ENCODE measurements at places on chromosomes 2 and 18.

DNA sequence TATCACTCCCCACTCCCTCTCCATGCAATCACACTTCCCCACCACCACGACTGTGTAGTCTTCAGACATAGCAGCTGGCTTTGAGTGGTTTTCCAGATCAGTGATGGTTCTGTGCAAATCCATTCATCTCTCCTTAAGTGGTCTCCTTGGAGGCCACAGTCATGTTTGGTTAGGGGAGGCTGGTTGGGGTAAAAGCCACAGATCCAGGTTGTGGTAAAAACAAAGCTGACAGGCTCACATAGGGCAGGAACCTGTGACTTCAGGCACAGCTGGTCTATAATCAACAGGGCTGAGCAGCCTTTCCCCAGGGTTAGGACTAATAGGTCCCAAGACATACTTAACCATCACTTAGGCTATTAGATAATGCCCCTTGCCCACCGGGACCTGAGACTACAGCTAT lies 46.2 kb upstream of the FZD7 start:
- DNase-seq = no peak

DNA sequence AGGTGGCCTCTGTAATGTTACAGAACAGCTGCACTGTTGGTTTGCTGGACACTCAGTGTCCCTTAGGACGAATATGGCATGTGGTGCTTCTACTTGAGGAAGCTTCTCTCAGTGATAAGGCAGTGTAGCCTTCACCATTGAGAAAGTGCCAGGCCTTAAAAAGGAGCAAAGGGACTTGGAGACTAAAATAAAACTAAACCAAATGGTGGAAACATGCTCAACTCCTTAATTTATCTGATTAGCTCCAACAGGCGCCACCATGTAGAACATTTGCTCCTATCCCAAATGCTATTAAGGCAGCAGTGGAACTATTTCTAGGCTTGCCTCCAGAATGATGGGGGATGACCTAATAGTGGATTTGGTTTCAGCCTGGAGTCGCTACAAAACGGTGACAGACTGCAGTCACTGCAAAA lies 77.5 kb upstream of the MYL1 start:
- DNase-seq = no peak

DNA sequence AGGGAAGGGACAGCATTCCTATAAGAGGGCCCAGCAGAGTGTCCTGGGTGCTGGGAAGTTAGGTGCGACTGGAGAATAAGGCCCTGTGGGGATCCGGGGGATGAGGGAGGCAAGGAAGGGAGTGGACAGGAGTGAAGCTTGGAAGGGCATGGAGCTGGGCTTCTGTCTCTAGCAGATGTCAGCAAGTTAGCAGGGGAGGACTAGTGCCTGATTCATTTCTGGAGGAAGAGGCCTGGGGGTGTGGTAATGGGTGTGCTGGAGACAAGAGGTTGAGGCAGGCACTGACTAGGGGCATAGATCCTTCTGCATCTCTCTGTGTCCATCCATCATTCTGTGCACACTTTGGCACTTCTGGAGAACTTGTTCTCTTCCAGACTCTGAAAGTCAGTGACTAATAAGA lies 134.7 kb downstream of the ACOXL start:
- DNase-seq = no peak

- no peak for DNase-seq
These were observed 14.5 kb downstream of the IL1R2 start for GRCh38 chr2:102005989-102006885.

DNA sequence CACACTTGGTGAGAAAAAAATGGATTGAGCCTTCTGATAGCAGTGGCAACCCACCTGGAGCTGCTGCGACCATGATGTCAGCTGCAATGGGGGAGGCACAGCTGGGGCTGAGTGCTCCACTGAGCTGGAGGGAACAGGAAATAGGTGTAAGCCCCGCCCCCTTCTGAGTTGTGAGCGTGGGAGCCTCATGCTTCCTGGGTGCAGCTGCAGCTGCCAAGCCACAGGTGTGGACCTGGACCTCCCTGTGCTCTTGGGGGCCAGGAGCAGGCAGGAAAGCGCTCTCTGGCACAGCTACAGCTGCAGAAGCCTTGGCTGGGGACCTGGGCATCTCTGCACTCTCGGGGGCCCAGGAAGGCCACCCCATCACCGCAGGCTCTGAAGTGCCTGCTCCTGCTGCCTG lies 970.6 kb downstream of the DCDC2C start:
- DNase-seq = no peak

GRCh38 chr2:234858145-234858544 lies 93.7 kb upstream of the SH3BP4 start:
- DNase-seq = no peak

- DNase-seq = no peak
These were observed 480.4 kb upstream of the TRIB2 start for GRCh38 chr2:12236136-12236844.

- no peak for DNase-seq
These were observed 54.1 kb upstream of the ODC1 start for GRCh38 chr2:10501980-10502802.

DNA sequence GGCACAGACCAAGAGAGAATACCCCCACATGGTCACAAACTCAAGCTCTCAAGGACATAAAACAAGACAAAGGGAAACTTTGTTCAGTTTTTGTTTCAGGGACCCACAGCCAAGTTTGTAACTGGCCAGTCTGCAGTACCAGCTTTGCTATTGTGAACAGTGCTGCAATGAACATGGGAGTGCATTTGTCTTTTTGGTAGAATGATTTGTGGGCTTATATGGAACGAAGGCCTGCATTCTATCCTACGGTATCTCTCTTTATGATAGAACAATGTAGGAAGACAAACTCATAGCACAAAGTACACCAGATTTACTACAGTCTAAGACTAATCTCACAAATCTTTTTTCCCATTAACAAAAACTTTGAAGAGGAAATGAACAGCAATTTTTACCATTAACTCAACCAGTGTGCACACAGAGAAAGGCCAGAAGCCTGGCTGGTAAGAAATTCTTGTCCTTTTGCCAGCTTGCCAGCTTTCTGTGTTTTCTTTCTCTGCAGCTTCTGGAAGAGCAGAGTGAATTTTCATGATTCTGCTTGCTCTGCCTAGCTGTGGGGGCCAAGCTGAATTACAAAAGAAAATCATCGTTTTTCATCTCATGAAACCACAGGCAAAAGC lies 37.1 kb upstream of the FEZ2 start:
- DNase-seq = no peak

- DNase-seq = no peak
These were observed 1.6 kb upstream of the TMBIM1 start for GRCh38 chr2:218293715-218294429.

GRCh38 chr2:171317492-171318125 lies 116.2 kb downstream of the METTL8 start:
- DNase-seq = no peak

GRCh38 chr2:30865892-30866681 lies 58.8 kb upstream of the CAPN13 start:
- DNase-seq = no peak

DNA sequence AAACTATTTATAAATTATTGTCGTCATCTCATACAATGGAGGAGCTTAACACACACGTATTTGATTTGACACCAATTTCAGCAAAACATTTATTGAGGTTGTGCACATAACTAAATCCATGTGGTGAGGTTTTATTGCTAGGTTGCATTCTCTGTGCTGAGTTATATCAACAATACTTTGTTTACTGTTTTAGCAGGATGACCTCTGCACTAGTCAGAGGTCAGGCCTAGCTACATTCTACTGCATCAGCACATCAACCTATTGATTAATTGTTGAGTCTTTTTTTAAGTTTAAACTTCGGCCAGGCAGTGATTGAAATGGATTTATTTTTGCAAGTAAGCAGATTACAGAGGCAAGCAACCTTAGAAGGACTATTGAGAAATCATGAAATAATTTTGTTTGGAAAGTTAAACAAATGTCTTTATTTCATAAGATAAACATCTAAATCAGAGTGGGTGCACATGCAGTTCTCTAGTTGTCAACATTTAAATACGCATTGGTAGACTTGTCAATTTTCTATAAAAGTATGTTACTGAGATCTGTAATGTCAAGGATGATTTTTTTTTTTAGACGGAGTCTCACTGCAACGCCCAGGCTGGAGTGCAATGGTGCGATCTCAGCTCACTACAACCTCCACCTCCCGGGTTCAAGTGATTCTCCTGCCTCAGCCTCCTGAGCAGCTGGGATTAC lies 75.2 kb upstream of the CD28 start:
- DNase-seq = no peak

DNA sequence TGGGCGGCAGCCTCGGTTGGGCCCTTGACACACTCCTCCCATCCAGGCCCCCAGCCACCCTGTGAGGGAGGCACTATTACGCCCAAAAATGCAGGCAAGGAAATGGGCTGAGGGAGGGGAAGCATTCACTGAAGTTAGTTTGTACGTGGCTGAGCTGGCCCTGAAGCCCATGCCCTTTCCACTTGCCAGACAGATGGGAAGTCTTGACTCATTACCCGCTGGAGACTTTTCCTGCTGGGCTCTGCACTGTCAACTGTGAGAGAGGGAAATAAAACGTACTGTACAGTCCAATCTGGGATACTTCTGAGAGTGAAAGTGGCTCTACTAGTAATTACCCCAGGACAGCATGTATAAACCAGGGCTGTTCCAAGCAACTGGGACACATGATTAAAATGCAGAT lies 125.9 kb downstream of the MSH2 start:
- DNase-seq = no peak

- no peak for DNase-seq
These were observed 407.6 kb downstream of the TGIF1 start for GRCh38 chr18:3857544-3857943.

- DNase-seq = no peak
These were observed 67.9 kb downstream of the DGKD start for GRCh38 chr2:233422050-233422639.

- no peak for DNase-seq
These were observed 219.3 kb downstream of the AGAP1 start for GRCh38 chr2:235713189-235713588.

GRCh38 chr2:118279005-118279404 lies 190.7 kb downstream of the INSIG2 start:
- no peak for DNase-seq

DNA sequence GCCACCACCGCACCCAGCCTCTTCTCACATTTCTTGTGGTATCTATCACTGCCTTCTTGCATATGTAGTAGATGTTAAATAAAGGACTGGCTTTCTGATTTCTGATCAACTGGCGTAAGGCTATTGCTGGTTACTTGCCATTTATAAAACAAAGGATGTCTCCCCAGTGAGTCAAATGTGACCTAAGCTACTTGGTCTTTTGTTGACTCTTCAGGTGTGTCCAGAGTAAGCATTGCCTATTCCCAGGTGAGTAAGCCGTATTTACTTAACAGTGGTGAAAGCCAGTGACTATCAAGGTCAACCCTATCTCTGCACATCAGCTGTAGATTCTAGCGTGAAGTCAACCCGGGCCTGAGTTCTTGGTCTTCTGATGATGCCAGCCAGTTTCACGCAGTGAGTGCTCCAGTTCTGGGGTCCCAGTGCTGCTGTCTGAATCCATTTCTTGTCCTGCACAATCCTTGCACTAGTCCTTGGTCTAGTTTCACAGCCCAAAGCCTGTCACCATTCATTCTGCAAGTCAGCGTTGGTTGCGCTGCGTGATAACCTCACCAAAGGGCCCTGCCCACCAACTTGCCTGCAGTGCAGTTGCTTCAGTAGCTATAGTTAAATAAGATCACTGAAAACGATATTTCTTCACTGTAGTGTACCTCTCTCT lies 120.2 kb downstream of the GBX2 start:
- no peak for DNase-seq

DNA sequence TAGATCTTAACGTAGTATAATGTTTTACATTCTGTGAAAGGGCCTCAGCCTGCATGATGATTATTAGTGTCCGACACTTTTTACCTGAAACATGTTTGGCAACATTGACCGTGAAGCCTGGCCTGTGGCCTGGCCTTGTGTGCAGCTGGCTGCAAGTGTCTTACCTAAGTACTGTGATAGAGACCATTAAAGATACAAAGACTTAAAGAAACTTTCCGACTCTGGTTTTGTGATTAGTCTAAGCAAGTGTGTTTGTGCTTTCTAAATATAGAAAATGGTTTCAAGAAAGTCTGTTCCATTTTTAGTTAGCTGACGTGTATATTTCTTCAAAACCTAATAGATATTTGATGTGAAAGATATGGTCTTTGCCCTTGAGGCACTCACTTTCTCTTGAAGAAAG lies 601.8 kb downstream of the LRP1B start:
- no peak for DNase-seq

DNA sequence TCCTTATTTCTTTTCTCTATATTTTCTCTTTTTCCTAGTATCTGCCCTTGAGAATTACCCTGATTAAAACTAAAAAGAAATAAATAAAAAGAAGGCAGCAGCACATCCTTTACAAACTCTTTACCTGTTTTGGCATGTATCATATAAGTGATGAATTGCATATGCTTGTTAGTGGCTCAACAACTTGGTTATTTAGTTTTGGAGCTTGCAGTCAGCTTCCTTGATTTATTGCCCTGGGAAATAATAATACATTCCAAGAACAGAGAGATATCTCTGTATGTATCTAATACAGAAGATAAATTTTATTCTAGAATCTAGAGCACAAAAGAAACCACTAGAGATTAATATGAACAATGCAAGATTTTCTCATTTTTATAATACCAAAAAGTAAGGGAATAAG lies 139.8 kb upstream of the ZC3H15 start:
- DNase-seq = no peak

DNA sequence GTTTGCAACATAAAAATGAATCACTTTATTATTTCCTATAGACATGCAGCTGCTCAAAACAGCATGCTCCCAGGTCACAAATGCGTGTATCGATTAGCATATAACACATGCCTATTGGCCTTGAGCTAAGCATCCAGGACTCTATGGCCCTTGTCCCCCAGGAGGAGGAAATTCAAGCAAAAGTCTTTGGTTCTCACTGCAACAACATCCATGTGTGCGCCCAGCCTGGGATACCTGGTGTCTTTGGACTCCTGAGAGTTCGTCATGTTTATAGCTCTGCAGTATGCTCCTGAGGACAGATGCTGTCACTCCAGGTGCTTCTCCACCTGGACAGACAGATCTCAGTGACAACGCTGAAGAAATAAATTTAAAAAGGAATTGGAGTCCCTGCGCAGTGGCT lies 284.6 kb downstream of the PHLPP1 start:
- no peak for DNase-seq

DNA sequence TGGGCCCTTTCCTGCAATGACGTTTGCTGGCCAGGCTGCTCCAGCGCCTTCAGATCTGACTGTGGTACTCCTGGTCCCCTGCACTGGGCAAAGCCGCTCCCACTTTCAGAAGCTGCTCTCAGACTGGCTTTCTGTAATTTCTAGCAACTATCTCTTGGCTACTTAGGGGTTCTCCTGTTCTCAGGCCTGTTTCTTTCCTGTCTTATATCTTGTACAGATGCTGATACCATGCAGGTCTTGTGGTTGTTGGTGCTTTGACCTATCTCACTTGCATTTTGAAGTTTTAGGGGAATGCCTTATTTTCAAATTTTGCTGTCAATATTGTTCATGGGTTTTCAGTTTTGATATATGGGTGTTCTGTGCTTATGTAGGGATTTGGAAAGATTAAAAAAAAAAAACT lies 145.8 kb downstream of the CLIP4 start:
- DNase-seq = no peak
